ENCODE measurements at places on chromosomes 1 and 21. TPM values are rescaled to one million over a fixed set of nuclear protein-coding genes. Genes with fewer than 3 reads are reported as not detected.

S100A16 gene
- total RNA-seq: 886 TPM

NMNAT2 gene
- total RNA-seq: 0.26 TPM

LHX4 gene
- under 0.01 TPM for total RNA-seq

BSND gene
- total RNA-seq: not detected

TTC34 gene
- total RNA-seq: under 0.01 TPM
